ENCODE measurements at places on chromosomes 7 and 10.

DNA sequence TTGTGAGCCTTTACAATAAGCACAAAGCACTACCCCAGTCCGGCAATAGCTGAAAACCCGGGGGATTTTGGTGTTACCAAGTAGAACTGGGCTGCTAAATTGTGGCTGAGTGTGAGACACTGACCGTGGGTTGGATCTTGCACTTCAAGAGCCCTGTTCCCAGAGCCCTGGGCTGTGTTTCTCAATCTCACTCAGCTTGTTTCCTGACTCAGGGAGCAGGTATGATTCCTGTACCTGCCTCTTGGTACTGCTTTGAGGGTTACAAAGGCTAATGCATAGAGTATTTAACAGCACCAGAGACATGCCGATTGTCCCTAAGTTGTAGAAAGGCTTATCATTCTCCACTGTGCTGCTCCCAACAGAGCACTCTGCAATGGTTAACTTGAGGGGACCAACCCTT is 134.6 kb downstream of the TEX36 start:
- DNase-seq, result no peak

GRCh38 chr10:100175875-100176274 is 10.0 kb downstream of the ERLIN1 start:
- DNase-seq, result no peak

GRCh38 chr10:75793848-75794247 is 362.4 kb downstream of the LRMDA start:
- DNase-seq, result no peak

- no peak for DNase-seq
Measured at GRCh38 chr7:1779445-1779844, 109.4 kb downstream of the ELFN1 start.

DNA sequence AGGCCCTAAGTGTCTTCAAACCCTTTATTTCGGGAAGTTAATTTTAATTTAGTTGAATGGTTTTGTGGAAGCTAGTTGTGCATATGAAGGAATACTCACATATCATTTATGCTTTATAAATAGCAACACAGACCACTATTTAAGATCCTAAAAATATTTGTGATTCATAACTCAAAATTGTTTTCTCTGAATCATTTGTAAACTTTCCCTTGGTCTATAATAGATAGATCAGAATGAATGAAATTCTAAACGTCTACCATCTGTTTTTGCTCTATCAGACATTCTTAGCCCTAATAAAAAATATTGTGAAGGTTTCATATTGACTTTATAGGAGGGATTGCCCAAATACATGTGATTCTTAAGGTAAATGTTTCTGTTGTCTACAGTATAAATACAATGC is 43.5 kb downstream of the LOXL4 start:
- DNase-seq, result no peak

- DNase-seq, result no peak
Measured at GRCh38 chr10:15735763-15736162, 16.0 kb upstream of the ITGA8 start.

DNA sequence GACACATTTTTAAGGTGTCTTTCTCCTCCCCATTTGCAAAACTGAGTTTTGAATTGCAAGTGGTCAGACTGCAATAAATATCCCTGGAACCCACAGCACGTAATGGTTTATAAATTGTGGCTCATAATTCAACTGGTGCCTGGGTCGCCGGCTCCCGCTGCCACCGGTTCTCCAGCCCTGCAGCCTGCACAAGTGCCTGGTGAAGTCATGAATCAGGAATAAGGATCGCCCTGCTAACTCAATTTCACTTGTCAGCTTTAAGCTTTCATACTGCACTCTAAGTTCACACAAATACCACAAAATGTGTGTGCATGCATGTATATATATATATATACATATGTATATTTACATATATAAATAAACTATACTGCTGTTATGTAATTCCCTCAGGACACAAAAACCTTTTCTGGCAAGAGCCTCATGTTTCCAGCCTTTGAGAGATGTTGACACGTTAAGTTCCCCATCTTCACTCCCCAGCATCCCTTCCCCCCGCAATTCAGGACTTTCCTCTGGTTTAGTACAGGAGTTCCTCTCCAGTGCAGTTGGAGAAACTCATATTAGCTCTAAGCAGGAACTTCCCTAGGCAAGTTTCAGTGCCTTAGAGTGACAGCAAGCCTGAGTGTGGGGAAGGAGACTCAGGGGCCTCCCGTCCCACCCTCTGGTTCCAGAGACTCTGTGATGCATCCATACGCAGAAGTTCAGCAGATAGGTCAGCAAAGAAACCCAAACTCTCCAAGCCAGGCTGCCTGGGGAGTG is 129.2 kb upstream of the UNC5B start:
- no peak for DNase-seq

GRCh38 chr7:125154930-125155329 is 225.3 kb upstream of the POT1 start:
- no peak for DNase-seq

DNA sequence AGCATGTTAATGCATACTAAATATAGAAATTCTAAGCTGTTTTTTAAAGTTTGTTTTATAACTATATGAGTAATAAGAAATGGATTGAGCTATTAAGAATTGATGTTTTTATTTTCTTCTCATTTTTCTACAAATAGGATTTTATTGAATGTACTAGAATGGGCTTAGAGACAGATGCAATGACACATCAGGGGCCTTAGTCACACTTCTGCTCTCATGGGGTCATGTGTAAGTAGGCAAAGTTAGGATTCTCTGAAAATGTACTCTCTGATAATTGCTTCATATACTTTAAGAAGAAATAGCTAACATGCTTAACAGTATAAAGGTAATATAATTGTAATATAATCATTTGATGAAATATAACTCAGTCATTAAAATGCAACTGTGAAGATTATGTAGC is 154.6 kb downstream of the ZNF438 start:
- no peak for DNase-seq

DNA sequence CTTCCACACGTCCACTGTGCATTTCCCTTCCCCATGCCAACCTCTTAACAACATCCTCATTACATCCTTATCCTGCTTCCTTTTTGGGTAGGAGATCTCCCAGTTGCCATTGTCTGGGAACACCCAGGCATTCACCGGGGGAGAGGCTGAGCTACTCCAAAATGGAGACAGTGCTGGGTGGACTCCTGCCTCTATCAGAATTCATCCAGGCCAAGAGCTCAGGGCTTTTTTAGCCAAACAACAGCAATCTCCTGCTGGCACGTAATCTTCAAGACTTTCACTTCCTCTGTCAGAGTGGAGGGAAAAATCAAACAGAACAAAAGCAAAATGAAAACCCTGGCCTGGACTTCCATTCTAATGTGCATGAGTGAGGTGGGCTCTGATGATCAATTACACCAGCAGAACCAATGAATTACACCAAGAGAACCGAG is 245.0 kb downstream of the PRPF18 start:
- DNase-seq, result no peak

- DNase-seq, result no peak
Measured at GRCh38 chr10:18059826-18060559, 80.2 kb upstream of the CACNB2 start.

DNA sequence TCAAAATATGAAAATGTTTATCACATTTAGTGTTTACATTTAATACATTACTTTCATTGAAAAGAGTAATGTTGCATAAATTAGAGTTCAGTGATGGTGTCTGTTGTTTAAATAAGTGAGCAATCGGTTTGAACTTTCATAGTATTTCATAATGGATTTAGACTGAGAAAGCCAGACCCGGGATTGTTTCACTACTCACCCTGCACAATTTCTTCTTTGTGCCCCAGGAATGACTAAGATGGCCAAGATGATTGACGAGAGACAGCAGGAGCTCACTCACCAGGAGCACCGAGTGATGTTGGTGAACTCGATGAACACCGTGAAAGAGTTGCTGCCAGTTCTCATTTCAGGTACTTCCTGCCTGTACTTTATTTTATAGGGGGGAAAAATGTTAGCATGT is 74.6 kb downstream of the VCL start:
- DNase-seq, result no peak

DNA sequence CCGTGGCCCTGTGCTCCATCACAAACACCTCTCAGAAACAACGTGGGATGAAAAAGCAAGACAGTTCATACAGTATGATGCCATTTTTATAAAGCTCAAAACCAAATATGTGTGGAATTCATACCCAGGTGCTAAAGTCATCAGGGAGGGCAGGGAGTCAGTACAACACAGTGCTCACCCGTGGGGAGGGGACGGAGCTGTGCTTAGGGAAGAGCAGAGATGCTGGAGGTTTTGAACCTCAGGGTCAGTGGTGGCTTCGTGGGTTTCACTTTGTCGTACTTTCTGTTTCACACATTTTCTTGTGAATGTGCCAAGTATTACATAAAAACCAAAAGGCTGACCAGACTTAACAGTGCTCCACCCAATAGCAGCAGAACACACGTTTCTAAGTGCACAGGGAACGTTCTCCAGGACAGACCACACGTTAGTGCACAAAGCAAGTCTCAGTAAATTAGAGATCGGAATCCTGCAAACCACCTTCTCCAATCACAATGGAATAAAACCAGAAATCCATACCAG is 21.2 kb downstream of the ZMIZ2 start:
- DNase-seq, result no peak

DNA sequence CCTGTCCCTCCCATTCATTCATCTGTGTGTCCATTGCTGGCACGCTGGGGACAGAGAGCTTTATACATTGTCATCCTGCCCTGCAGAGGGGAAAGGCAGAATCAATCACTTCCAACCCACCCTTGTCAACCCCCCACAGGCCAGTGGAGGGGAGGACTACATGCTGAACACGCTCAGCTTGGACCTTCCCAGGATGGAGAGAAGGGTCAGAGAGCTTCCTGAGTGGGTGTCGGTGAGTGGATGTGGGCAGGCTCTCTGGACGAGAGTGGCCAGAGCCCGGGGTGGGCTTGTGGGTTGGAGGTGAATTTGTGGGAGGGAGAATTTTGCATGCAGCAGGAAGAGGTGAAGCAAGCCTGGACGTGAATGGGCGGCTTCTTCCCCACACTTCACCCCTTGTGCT is 93.9 kb downstream of the DNAJB6 start:
- no peak for DNase-seq

- DNase-seq, result no peak
Measured at GRCh38 chr10:78337646-78338391, 304.2 kb downstream of the RPS24 start.

GRCh38 chr7:125847692-125848091 is 918.1 kb upstream of the POT1 start:
- no peak for DNase-seq

DNA sequence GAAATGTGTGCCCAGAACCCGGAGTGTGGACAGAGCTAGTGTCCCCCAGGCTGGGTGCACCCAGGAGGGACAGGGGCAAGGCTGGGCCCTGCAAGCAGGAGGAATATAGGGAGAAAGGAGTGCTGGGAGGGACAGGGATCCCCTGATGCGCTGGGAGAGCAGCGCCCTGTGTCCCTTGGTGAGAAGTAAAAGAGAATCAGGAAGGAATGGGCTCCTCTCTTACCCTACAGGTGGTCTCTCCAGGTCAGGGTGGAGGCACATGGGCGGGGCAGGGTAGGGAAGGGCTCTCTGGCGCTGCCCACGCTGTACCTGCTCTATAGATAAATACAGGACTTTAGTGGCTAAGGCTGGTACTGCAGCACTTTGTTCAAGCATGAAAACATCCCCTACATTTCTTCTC is 753.8 kb downstream of the GRID1 start:
- no peak for DNase-seq
